DMS79 treated with DMSO at 0.1 percent for 48 hours (cell line): ENCODE measurements at places on chromosomes 3 and 15.

- peak; percentile 2 for DNase-seq
Observed at GRCh38 chr15:39887832-39888231, 32.2 kb downstream of the GPR176 start.

- DNase-seq: no peak
Observed at GRCh38 chr3:13480340-13481318, 523 bp downstream of the HDAC11 start.

GRCh38 chr3:54969652-54970051 lies 41.8 kb upstream of the LRTM1 start:
- no peak for DNase-seq

DNA sequence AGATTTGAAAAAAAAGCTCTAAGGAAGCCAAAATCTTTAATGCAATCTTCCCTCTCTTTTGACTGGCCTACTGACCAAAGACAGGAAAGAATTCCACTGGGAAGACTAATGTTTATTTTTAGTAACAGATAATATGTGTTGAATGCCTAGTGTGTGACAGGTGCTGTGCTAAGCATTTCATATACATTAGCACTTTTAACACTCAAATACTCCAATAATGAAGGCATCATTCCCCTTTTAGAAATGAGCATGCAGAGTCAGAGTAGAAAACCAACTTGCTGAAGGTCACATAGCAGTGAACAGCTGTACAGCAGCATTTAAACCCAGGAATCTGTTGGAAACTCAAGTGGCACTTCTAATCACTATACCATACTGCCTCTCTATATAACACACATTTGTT lies 170.6 kb downstream of the MINAR1 start:
- no peak for DNase-seq

DNA sequence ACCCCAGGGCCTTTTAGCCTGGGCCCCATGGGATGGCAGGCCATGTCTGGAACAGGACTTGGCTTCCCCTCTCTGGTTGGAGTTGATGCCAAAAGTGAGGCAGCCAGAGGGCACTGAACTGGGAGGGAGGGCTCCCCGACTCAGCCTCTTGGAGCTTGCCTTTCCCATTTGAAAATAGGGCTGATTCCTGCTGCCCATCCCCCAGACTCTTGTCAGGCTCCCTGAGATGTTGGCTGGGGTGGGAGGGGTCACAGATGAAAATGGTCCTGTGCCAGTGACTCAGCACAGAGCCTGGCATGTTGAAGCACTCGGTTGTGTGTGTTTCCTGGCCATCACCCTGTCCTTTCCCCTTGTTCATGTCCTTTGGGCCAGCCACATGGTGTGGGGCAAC lies 6.6 kb downstream of the PPCDC start:
- no peak for DNase-seq

GRCh38 chr3:56415652-56416051 lies 52.6 kb downstream of the ERC2 start:
- no peak for DNase-seq

- no peak for DNase-seq
Observed at GRCh38 chr3:165636684-165637015, 200.6 kb downstream of the BCHE start.

- peak; percentile 48 for DNase-seq
Observed at GRCh38 chr3:126472277-126473006, 3.2 kb downstream of the ZXDC start.

GRCh38 chr15:74785194-74786032 lies 3.5 kb downstream of the CSK start:
- DNase-seq: no peak

DNA sequence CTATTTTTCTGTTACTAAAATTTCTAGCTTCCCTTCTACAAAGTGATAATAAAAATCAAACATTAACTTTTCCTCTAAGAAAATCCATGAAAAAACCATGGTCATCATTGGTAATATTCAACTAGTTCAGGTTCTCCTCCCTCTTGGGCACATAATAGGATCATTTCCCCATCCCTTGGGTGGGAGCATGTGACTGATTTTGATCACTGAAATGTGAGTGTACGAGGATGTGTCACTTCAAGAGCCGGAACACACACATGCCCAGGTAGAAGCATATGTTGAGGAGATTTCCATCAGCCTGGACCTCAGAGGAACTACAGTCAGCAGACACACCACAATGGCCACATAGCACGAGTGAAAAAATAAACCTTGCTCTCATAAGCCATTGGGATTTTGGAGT lies 36.1 kb downstream of the AP3S2 start:
- DNase-seq: no peak

DNA sequence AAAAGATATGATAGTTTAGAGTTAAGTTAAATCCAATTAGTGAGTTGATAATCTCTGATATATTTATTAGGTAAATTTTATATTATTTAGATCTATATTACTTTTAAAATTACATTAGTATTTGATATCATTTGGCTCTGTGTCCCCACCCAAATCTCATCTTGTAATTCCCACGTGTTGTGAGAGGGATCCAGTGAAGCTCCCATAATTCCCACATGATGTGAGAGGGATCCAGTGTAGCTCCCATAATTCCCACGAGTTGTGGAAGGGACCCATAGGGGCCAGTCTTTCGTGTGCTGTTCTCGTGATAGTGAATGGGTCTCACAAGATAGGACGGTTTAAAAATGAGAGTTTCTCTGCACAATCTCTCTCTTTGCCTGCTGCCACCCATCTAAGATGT lies 1183.6 kb downstream of the NSUN3 start:
- no peak for DNase-seq

GRCh38 chr3:16476636-16477035 lies 36.9 kb downstream of the RFTN1 start:
- peak; percentile 8 for DNase-seq

DNA sequence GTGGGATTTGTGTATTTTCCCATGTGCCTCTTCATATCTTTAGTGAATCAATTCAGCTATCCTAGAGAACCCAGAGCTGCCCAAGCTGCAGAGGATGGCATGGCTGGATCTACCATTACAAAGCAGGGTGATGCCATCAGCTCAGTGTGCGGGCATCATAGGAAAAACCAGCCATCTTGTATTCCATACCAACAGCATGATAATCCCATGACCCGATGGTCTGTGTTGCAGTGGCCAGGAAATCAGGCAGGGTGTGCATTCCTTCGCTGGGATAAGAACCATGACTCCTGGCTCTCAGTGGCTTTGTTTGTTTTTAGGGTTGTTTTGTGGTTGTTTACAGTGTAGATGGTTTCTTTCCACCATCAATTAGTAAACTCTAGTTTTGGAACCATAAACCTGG lies 36.0 kb downstream of the ARHGAP31 start:
- no peak for DNase-seq

DNA sequence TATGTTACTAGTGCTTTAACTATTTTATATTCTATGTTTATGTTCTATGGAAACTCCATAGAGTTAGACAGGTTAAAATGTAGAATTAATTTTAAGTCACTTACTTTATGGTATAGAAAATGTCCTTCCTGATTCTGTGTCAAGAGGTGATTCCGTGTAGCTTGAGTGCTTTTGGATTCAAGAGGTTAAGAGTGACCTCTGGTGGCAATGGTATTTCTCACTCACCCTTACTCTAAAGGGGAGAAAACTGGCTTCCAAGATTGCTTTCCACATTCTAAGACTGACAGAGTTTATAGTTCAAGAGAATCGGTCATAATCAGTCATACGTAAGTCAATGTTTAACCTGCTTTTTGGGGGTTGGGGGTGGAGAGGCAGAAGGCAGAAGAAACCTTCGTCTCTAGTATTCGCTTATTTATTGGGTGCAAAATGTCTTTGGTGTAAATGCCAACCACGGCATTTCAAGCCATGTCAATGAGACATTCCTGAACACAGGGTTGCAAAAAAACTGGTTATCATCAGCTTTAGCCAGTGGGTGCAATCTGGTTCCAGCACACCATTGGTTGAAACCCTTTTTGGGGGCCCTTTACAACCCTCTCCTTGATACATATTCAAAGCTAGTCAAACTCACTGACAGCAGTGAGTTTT lies 92.0 kb upstream of the VGLL3 start:
- no peak for DNase-seq

DNA sequence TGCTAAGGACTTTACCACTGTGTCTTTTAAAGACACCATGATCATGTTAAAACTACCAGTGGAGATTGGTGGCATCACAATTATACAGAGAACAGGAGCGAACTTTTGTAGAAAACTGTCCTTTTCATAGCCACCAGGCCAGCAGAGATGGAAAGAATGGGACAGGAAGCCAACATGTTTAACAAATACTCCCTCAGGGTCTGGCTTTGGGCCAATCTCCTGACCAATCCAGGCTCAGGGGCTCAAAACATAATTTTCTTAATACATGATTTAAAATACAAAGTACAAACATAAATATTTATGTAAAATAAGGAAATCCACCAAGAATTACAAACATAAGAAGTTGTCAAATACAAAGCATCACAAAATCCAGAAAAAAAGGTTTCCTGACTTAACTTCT lies 266.0 kb downstream of the VPS13C start:
- DNase-seq: no peak

GRCh38 chr15:92429378-92430068 lies 35.8 kb downstream of the ST8SIA2 start:
- no peak for DNase-seq

DNA sequence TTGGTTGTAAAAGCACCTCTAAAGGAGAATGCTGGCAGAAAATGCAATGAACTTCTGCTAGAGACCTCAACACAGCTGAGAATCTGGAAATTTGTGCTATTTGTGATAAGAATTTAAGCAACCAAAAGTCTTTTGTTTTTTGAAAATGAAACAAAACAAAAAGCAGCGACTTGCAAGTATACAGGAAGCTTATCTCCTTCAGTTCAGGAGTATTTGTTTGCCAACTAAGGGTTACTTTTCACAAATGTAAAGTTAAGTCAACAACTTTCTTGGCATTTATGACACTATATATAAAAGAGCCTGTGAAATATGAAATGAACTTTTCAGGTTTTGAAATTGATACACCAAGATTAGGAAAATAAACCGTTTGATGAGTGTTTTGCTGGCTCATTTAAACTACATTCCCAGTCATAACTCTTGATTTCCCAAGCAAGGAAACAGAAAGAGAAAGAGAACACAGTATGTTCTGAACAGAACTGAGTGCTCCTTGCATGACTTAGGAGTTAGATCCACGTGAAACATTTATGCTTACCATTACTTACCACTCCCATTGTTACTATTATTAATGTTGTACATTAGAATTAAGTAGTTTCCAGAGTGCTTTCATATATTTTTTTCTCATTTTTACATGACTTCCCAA lies 92.3 kb upstream of the COL8A1 start:
- no peak for DNase-seq

DNA sequence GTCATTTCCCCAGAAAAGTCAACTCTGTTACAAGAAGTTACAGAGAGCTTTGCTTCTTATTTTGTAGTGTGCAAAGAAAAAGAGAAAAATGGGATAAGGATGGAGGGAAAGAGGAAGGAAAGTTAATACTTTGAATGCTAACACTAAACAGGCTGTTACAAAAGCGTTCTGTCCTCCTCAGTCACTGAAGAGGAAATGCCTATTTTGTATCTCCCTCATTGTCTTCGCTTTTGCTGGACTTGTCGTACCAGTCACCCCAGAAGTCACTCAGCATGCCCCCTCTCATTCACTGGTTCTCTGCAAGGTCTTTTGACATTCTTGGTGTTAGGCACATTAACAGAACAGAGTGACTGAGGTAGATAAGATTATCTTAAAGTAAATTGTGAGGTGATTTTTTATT lies 129.6 kb downstream of the ALCAM start:
- DNase-seq: no peak

DNA sequence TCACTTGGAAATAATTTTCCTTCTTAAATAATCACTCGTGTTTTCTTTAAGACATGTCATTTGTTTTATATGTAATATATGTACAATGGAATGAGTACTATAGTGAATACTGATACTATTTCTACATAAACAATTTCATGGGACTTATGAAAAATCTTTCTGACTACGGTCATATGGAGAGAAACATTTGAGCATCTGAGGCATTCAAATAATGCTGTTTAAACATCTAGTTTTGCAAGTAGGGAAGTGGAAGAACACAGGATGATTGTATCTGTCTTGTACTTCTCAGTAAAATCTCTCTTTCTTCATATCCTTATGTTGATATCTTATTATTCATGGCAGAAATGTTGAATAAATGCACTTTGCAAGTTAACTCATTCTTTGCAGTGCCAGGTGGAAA lies 599.5 kb upstream of the KCNMB2 start:
- DNase-seq: no peak

GRCh38 chr15:55320238-55320550 lies 1.2 kb downstream of the PIGB start:
- no peak for DNase-seq

DNA sequence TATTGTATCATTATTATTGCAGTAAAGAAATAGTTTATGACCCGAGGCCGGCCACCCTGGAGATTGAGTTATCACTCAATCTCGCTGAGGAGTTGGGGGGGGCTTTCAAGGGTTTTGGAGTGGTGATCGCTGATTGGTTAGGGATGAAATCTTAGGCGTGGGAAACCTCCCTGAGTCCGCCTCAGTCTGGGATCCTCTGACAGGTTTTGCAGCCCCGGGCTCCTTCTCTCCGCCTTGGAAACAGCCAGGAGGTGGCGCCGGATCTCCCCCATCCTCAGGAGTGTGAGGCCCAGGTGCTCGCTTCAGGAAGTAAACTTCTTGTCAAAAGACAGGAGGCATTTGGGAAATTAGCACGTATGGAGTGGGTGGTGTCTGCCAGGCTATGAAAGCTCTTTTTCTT lies 41.1 kb upstream of the SEC61A1 start:
- DNase-seq: peak; percentile 94

DNA sequence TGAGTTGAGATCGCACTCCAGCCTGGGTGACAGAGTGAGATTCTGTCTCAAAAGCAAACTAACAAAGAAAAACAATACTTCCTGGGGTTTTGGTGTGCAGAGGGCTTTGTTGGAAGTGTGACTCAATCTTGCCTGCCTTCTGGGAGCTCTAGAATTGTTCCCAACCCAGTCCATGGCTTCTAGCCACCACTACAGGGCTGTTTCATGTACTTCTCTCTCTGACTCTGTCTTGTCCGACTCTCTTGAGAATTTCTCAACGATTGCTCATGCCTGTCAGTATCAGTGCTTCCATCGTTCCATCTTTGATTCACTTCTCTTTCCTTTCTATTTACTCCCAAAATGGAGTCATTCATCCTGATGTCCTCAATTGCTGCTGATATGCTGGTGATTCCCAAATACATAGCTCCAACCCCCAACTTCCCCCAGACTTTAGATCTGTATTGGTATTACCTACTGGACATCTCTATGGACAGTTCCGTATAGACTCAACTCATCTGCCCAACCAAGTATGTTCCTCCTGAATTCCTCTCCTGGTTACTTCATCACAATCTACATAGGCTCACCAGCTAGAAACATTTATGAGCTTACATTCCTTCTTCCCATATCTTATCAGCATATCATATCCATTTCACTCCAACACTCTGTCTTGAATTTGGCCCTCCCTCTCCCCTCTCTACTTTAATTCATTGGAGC lies 1.8 kb upstream of the AP2M1 start:
- DNase-seq: no peak

DNA sequence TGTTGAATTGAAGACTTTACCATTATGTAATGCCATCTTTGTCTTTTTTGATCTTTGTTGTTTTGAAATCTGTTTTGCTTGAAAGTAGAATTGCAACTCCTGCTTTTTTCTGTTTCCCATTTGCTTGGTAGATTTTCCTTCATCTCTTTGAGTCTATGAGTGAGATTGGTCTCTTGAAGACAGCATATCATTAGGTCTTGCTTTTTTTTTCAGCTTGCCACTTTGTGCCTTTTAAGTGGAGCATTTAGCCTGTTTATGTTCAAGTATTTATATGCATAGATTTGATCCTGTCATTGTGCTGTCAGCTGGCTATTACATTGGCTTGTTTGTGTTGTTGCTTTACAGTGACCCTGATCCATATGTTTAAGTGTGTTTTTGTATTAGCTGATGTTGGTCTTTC lies 131.8 kb downstream of the ZIC1 start:
- DNase-seq: no peak
